Effector memory CD8-positive, alpha-beta T cell (primary cell): ENCODE measurements at places on chromosomes 3 and 15.

DNA sequence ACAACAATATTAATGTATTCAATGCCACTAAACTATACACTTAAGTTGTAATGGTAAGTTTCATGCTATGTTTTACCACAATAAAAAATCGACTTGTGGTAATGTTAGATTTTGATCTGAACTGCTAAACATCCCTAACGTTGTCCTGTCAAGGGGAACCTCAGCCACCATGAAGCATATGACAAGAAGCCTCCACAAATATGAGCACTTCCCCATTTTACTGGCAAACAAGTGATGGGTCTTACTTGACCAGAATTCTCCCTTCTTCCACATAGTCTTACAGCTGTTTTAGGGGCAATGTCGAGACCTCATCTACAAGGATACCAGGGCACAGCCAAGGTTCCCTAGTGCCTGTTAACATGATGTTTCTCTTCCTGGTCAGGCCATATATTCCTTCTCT is 124.2 kb upstream of the ABI3BP start:
- DNase-seq = no peak

GRCh38 chr15:77235566-77235965 is 164.7 kb upstream of the TSPAN3 start:
- DNase-seq = no peak

DNA sequence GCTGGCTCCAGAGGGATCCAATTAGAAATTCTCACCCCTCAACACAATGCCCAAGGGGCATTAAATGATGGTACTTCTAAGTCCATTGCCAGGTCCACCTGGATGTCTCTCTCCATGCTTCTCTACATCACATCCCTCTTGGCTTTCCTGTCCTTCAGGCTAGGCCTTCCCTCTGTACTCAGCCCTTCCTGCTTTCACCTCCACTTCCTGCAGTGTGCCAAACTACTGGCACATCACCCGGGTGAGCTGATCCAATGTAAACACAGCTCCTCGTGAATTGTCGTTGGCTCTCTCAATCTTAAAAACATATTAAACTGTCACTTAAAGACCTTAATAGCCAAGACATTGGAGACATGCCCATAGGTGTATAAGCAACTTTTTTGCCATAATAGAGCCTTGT is 4.0 kb downstream of the LMCD1 start:
- no peak for DNase-seq

- DNase-seq = no peak
Measured at GRCh38 chr3:55245351-55245750, 241.8 kb downstream of the WNT5A start.

DNA sequence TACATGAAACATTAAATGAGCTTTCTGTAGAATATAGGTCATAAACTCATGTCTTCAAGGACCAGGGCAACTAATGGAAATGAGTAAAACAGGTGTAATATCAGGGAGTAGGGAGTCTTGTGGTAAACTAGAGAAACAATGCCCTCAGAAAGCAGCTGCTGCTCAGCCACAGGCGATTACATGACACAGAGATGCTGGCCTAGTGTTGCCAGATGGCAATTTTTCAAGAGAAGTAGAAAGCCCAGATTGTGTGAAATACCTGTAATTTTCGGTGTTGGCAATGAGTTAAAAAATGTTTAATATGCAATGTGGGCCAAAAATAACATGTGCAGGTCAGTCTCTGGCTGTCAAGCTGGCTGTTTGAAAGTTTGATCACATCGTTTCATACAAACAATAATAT is 23.4 kb downstream of the NCEH1 start:
- no peak for DNase-seq

DNA sequence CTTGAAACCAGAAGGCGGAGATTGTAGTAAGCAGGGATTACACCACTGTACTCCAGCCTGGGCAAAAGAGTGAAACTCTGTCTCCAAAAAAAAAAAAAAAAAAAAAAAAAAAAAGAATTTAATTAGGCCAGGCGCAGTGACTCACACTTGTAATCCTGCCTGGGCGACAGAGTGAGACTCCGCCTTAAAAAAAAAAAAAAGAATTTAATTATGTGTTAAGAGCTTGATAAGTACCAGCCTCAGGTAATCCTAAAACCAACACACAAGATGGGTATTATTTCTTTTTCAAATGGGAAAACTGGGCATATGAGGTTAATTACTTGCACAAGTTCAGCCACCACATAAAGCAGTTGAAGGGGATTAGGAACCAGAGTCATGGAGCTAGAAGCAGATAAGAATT is 49.0 kb downstream of the PBRM1 start:
- DNase-seq = no peak

GRCh38 chr3:194675081-194675640 is 3.2 kb upstream of the LSG1 start:
- DNase-seq = no peak

- DNase-seq = no peak
Measured at GRCh38 chr15:52008359-52008697, 10.7 kb upstream of the MAPK6 start.

- DNase-seq = no peak
Measured at GRCh38 chr3:185661772-185662171, 75.7 kb downstream of the SENP2 start.

DNA sequence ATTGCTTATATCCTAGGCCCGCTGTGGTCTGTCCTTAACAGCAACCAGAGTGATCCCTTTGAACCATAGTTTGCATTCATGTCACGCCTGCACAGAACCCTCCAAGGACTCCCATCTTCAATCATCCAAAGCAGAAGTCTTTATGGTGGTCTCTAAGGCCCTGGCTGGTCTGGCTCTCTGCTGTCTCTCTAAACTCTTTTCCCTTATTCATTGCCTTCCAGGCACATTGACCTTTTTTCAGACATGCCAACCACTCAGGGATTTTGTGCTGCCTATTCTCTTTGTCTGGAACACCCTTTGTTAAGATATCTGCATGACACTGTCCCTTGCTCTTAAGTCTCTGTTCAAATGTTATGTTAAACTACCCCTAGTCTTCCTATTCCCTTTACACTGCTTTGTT is 21.9 kb upstream of the ZBTB47 start:
- DNase-seq = no peak

DNA sequence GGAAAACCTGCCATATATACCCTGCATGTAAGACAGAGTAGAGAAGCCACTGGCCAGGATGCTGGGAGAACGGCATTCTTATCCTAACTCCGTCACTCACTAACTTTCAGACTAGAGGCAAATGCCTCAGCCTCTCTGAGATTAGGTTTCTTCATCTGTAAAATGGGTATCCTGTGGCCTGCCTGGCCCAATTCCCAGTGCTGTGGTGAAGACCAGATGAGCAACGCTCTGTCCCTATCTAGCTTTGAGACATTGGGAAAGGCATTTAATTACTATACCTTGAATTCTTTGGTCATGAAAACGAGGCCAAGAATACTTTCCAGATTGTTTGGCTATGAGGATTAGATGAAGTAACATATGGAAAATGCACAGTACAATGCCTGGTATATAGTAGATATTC is 35.9 kb downstream of the CEMIP start:
- no peak for DNase-seq

GRCh38 chr15:40002295-40002694 is 36.7 kb downstream of the SRP14 start:
- DNase-seq = no peak

GRCh38 chr15:67836134-67836455 is 3.8 kb downstream of the RNU6-1 start:
- no peak for DNase-seq

DNA sequence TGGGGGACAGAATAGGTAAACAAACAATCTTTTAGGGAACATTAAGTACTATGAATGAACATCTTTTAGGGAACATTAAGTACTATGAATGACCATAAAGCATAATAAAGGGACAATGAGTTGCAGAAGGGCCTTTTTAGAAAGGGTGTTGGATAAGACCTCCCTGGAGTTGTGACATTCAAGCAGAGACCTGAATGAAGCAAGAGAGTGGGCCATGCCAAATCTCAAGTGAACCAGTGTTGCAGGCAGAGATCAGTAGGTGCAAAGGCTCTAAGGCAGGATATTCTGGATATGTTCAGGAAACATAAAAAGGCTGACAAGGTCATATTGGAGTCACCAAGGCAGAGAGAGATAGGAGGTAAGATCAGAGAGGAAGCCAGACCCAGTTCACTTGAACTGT is 29.4 kb upstream of the ZBTB38 start:
- DNase-seq = no peak

DNA sequence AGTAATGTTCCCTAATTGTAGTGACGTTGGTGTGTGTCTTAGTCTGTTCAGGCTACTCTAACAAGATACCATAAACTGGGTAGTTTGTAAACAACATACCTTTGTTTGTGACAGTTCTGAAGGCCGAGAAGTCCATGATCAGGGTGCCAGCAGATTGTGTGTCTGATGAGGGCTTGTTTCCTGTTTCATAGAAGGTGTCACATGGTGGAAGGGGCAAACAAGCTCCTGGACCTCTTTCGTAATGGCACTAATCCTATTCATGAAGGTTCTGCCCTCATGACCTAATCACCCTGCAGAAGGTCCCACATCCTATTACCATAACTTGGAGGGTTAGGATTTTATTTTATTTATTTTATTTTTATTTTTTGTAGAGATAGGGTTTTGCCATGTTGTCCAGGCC is 11.1 kb downstream of the ATXN7 start:
- no peak for DNase-seq

DNA sequence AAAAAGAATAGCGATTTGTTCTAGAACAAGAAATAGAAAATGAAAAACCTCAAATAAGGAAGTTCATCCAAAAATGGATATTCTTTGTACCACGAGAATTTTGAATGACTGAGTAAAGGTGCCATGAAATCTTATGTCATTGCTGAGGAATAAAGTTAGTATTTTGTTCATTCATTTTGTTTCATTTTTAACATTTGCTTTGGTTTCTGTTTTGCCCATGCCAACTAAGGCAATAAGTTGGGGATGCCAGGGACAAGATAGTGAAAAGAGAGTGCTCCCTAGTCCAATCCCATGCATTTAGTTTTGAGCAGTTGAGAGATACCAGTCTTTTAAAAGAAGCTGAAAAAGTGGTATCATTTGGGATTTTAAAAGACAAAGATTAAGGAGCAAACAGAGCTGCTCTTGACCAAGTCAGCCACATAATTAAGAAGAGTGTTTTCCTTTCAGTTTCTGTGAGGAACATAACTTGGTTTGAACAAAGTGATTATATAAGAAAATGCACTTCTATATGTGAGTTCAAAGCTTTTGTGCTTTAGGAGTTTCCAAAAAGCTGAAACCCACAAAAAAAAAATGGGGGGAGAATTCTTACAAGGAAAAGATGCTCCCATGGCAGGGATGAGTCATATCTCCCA is 201.4 kb downstream of the PLOD2 start:
- no peak for DNase-seq

- no peak for DNase-seq
Measured at GRCh38 chr15:74295800-74296199, 59.7 kb downstream of the CCDC33 start.

DNA sequence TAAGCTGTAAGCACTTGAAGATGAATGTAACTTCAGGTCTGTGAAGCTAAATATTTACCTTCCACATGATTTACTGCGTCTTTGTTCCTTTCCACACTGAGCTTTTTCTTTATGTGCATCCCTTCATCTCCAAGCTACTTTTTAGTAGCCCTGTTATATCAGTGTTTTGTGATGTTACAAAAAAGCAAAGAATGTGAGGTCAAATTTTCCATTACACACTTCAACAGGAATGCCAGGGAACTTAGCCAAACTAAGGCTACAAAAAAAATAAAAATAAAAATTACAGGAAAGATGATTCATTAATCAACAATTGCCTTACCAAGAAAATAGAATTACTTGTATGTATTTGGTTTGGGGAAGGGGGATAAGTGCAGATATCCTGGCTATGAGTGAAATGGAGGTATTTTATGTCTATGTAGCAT is 73.0 kb downstream of the FILIP1L start:
- DNase-seq = no peak

GRCh38 chr3:33956206-33956605 is 157.8 kb downstream of the PDCD6IP start:
- DNase-seq = no peak

DNA sequence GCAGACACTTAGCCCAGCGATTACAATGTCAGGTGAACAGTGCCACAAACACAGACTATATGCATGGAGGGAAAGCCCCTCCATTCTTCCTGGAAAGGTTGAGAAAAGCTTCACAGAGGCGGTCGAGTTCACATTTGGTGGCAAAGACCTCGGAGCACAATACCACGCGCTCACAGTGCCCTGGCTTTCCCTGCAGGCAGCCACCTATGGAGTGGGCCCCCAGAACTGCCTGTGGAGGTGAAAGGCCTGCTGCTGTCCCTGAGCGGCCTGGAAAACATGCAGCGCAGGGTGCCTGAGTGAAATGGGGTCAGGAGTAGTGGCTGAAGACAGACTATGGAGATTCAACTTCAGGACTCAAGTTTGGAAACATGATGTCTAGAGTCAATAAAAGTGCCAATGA is 26.9 kb downstream of the PDIA5 start:
- DNase-seq = no peak

- DNase-seq = no peak
Measured at GRCh38 chr3:76585794-76586392, 454.0 kb upstream of the ROBO2 start.

GRCh38 chr3:137360531-137361201 is 402.9 kb downstream of the IL20RB start:
- no peak for DNase-seq

DNA sequence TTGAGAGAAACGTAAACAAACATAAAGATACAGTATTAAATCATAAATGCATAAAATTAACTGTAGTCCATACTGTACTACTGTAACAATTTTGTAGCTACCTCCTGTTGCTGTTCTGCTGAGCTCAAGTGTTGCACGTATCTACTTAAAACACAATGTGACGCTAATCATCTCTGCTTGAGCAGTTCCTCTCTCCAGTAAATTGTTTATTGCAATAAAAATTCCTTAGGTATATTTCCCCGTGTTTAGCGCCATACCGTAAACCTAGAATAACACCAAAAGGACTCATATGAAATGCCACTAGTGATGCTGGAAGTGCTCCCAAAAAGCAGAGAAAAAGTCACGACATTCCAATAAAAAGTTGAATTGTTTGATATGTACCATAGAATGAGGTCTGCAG is 152.3 kb downstream of the LRRN1 start:
- no peak for DNase-seq

GRCh38 chr3:108051005-108051404 is 39.8 kb downstream of the CD47 start:
- no peak for DNase-seq

DNA sequence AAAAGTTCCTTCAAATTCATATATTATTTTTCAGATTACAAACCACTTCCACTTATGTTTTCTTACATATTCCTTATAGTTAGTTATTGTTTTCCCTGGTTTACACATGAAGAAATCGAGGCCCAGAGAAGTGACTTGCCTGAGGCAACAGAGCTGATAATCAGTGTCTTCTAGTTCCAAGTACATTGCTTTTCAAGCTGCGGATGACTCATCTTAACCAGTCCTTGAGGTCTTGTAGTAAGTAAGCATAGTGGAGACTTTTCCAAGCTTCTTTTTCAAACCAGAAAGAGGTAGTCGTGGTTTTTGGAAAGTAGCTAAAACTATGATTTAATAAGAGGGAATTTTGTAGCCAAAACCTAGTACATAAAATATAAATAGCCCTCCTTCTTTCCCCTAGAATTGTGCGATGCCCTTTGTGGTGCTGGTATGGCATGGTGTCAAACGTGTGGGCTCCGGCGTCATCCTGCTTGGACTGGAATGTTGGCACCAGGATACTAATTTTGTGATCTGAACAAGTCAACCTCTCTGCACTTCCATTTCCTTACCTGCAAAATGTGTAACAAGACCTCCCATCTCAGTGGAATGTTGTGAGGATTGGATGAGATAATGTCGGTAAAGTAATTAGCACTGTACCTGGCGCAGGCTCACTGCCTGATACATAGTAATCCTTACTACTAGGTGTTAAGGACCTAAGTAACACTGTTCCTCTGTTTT is 19.0 kb upstream of the DLG1 start:
- DNase-seq = no peak
